Stimulated activated CD4-positive, alpha-beta T cell treated with anti-CD3 and anti-CD28 coated beads, TNF-alpha, amount 100 ng/mL, for 1 hour (primary cell): ENCODE measurements at places on chromosomes 12 and 14.
A peak's percentile ranks its signal among the peaks of the same experiment; 100 is the strongest.

- no peak for DNase-seq
These were observed 1.2 kb downstream of the SART3 start for GRCh38 chr12:108559748-108560147.

- no peak for DNase-seq
These were observed 105.1 kb downstream of the AKAP6 start for GRCh38 chr14:32434180-32434579.

DNA sequence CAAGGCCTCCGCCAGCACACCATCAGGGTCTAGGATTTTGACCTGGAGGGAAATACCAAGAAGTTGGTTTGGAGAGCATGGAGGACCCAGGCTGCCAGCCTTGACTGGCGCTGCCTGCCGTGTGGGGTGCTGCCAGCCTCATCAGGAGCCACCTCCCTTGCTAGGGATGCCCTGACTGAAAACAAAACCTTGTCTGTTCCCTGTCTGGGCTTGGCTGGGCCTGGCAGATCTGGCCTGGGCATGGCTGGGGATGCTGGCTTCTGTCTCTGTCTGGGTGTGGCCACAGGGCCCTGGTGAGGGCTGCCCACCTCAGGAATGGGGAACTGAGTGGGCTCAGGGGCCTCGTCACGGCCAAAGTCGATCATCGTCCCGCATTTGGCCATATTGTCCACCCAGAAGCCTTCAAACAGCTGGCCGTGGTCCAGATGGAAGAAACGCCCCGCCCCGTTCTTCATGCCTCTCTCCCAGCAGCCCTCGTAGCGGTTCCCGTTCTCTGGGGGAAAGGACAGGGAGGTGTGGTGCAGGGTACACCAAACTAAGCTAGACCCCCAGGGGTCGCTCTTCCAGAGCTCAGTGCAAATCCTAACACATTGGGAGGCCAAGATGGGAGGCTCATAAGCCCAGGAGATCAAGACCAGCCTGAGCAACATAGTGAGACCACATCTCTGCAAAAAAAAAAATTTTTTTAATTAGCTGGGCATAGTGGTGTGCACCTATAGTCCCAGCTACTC is 16.5 kb downstream of the MORN3 start:
- DNase-seq: no peak

DNA sequence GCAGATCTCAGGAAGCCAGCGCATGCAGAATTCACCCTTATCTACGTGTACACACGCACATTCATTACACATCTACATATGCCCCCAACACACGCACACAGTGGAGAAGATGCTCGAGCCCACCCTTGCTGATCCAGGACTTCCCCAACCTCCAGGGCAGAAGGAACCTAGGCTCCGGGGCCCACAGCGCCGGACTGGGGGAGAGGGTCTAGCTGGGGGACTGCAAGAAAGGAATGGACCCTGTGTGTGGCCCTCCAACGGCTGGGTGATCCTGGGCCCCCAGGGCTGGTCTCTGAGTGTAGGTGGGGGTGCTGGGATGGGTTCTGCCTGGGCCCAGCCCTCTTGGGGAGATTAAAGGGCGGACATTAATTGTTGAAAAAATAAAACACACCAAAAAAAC is 128.1 kb upstream of the C14orf180 start:
- no peak for DNase-seq

- no peak for DNase-seq
These were observed 43.0 kb downstream of the NCOR2 start for GRCh38 chr12:124524231-124524925.

- DNase-seq: peak; percentile 67
These were observed 521 bp downstream of the CDK2AP1 start for GRCh38 chr12:123271001-123271668.

DNA sequence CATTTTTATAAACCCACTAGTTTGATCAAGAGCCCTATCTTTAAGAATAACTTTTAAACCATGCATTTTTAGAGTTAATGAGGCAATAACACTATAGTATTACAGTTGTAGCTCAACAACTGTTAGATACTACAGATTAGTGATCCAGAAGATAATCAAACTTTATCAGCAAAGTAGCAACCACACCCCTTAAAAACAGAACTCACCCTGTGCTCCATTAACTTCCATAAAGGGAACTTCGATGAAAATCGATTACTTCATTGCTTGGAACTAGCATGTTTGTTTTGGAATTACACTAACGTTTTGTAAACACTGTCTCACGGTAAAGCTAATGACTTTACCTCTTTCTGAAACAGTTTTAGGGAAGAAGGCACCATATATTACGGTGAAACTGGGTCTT is 1.4 kb downstream of the SGPP1 start:
- no peak for DNase-seq

- DNase-seq: no peak
These were observed 199.9 kb upstream of the FOXN3 start for GRCh38 chr14:89616852-89617341.

DNA sequence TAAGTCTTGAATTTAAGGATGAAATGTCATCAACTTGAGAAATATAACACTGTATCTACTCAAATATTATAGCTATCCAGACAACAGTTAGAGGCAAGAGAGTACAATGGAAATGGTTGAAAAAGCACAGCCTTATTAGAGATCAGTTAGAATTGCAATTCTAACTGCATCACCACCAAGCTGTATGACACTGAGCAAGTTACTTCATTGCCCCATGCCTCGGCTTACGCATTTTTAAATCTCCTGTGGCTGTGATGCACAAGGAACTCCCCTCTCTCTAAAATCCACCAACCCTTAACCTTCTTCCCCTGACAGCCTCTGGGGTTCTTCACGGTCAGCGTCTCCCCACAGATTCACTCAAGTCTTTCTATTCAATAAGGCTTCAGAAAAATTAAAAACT is 75.1 kb downstream of the MED13L start:
- no peak for DNase-seq

GRCh38 chr12:104623883-104624282 is 167.1 kb downstream of the CHST11 start:
- DNase-seq: no peak

GRCh38 chr14:31270196-31270772 is 62.7 kb upstream of the HECTD1 start:
- no peak for DNase-seq

DNA sequence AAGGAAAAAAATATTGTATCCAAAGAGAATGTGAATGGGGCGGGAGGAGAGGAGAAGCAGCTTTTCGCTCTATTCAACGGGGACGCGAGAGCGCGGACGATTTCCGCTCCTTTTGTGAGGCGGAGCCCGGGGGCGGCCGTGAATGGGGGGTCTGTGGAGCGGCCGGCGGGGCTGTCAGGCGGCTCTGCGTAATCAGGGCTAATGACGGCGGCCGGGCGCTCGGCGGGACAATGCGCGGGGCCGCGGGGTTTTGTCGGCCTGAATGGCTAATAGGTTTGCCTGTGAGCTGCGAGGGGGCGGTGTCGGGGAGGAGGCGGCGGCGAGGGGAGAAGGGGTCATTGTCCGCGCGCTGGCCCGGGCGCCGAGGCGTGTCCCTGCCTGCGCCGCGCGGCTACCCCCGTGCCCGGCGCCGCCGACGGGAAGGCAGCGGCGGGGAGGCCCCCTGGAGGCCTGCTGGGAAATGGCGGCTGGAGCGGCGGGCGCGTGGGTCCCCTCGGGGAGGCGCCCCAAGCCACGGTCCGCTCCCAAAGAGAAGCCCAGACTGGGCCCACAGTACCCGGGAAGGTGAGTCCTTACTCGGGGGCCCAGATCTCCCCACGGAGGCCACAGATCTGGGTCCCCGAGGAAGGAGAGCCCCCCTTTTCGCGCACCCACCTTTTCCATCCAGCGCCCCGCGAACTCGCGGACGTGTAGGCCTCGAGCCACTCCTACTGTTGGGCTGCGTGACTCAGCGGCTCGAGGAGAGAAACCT is 6.0 kb downstream of the SIX6 start:
- no peak for DNase-seq

DNA sequence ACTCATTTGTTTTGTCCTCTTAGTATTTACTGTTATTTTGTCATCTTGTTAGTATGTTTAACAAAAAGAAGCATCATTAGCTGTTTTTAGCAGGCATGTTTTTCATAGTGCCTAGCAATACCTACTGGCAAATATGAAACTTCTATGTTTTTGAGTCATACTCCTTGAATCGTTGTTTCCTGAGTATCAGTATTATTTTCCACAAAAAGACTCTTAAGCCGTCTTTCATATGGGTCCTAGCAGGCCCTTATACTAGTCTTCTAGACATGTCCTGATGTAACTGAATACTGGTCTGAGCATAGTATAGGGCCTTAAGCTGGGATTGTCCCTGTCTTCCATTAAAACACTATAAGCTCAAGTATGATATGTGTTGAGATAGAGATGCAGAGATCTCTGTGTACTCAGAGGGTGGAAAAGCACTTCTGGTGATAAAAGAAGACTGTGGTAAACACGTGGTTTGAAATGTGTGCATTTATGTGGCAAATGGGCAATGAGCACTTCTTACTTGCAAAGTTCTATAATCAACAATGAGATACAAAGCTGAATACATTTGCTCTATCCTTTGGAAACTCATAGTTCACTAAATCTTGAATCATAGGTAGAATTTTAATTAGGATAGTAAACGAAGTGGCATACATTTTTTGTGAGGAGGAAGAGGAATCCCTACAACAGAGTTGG is 348.8 kb downstream of the PDZRN4 start:
- DNase-seq: no peak

GRCh38 chr12:41188058-41188840 is at the start of gene PDZRN4:
Gene PDZRN4 (plus strand): TSS chr12:41188320.
- DNase-seq: no peak

- no peak for DNase-seq
These were observed 6.4 kb downstream of the GUCY2C start for GRCh38 chr12:14689996-14690395.

DNA sequence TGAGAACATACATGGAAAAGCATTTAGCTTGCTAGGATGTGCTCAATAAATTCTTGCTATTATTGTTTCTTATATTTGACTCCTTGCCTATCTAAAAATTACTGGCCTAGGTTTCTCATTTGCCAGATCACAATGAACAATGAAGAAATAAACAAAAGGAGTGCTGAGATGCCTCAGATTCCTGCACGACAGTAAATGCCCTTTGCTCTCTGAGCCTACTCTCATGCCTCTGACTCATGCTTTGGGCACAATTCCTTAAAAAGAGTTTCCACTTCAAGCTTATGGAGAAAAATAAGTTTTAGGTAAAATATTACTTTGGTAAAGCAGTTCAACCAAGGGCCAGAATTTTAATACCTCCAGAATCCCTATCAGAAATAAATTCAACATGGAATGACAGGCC is 30.9 kb downstream of the GRIN2B start:
- DNase-seq: no peak

DNA sequence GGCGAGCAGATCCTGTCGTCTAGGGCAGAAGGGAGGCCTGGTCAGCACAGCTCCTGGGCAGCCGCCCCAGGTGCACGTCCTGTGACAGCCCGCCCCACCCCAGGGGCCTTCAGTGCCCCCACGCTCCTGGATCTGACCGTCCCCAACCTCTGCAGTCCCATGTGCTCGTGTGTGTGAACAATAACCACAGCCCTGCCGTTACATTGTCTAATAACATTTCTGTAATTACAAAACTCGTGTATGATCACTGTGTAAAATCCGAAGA is 39.8 kb downstream of the CHGA start:
- DNase-seq: no peak

DNA sequence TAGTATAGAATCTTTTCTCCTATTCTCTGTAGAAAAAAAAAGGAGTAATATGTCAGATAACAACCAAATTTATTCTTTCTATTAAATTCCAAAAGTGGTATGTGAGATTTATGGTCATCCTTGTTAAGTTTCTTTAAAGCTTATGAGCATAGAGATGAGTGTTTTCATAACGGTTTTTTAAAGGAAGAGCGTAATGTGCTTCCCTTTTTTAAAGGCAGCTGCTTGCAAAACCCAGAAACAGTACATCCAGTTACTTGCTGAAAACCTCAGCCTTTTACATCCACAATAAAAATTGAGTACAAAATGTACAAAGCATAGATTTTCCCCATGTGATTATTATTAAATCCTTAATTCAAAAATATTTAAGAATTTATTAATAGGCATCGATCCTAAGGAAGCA is 53.6 kb upstream of the CD163 start:
- DNase-seq: no peak

DNA sequence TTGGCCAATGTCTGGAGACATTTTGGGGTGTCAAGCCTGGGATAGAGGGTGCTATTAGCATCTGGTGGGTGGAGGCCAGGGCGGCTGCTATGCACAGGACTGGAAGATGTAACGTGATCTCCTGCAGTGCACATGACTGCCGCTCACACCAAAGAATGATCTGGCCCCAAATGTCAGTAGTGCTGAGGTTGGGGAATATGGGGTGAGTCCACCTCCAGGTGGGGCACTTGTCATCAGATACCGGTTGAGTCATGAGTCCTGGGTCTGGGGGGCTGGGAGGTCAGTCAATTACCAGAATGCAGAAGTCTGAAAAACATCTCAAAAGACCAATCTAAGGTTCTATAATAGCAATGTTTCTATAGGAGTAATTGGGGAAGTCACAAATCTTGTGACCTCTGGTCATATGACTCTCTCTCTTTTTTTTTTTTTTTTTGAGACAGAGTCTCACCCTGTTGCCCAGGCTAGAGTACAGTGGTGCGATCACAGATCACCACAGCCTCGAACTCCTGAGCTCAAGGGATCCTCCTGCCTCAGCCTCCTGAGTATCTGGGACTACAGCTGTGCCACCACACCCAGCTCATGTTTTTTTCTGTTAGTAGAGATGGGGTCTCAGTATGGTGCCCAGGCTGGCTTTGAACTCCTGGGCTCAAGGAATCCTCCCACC is 6.0 kb upstream of the SDSL start:
- no peak for DNase-seq

DNA sequence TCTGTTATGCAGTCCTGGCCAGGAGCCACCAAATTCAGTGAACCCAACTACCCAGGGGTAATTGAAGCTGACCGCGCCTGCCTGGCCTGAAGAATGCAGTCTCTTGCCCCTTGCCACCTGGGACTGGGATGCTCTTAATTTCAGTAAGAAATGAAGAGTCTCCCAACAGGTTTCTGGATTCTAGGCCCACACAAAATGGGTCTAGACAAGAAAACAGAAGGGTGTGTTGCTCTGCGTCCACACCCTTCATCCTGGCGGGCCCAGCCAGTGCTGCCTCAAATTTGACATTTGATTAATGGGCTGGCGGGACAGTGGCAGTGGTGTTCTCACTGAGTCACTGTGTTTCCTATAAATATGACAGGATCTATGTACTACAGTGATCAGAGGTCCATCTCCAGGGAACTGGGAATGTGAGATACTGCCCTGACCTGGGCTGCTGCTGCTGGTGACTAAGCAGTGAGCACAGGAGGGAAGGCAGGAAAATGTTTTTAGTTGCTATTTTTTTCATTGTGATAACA is 6.5 kb downstream of the TMEM253 start:
- no peak for DNase-seq

DNA sequence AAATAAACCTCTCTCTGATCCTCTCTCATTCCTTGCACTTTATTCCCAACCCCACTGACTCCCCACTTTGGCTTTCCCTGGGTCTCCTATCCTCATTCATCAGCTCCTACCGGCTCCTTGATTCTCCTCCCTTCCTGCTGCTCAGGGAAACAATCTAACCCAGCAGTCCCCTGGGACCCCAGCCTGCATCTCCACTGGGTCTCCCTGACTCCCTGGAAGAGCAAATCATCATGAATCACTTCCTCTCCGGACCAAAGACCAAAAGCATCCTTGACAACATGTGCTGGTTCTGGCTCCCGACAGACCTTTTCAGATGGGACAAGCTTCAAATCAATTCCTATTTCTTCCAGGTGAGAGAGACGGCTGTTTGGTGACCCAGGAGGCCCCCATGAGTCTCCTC is 76.6 kb downstream of the HSPB8 start:
- no peak for DNase-seq

- DNase-seq: no peak
These were observed 8.7 kb downstream of the SYNE3 start for GRCh38 chr14:95507701-95508103.

GRCh38 chr14:50622978-50623377 is 45.1 kb downstream of the SAV1 start:
- DNase-seq: no peak
